Type B pancreatic cell (in vitro differentiated cells): ENCODE measurements at places on chromosomes 1 and 21. TPM values are rescaled to one million over a fixed set of nuclear protein-coding genes. Genes with fewer than 3 reads are reported as not detected.
A peak's percentile ranks its signal among the peaks of the same experiment; 100 is the strongest.

The COL6A2 gene
- 23.8 and 114 TPM in 2 replicates for total RNA-seq

The HES3 gene
- total RNA-seq = not detected in 2 replicates

The VSIG8 gene
- total RNA-seq = not detected in 2 replicates

DNA sequence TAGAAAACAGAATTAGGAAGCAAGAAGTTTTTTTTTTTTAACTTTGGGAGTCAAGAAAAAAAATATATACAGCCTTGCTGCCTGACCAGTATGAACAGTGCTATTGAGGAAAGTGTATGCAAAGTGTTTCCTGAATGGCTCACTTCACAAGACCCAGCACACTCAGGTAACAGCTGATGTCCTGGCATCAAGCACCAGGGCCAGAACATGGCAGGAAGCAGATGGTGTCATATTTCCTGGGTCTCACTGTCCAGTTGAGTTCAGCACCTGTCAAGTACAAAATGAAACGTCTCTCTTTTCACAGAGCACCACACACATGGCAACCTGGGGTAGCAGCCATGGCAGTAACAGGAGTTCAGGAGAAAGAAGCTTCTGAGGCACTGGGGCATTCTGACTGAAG, 372.3 kb downstream of the TTLL7 start:
- DNase-seq = no peak
- H3K4me3 ChIP-seq = no peak overlapping the region
- H3K27me3 ChIP-seq = peaks cover 9% of the 10 kb centered on the region
- H3K4me1 ChIP-seq = peaks cover 13% of the 10 kb centered on the region
- H3K36me3 ChIP-seq = no peaks in the 10 kb centered on the region

- H3K36me3 ChIP-seq = no peaks in the 10 kb centered on the region
- H3K4me1 ChIP-seq = peaks cover 63% of the 10 kb centered on the region
These were observed 957 bp downstream of the CAPN9 start for GRCh38 chr1:230747890-230748800.

DNA sequence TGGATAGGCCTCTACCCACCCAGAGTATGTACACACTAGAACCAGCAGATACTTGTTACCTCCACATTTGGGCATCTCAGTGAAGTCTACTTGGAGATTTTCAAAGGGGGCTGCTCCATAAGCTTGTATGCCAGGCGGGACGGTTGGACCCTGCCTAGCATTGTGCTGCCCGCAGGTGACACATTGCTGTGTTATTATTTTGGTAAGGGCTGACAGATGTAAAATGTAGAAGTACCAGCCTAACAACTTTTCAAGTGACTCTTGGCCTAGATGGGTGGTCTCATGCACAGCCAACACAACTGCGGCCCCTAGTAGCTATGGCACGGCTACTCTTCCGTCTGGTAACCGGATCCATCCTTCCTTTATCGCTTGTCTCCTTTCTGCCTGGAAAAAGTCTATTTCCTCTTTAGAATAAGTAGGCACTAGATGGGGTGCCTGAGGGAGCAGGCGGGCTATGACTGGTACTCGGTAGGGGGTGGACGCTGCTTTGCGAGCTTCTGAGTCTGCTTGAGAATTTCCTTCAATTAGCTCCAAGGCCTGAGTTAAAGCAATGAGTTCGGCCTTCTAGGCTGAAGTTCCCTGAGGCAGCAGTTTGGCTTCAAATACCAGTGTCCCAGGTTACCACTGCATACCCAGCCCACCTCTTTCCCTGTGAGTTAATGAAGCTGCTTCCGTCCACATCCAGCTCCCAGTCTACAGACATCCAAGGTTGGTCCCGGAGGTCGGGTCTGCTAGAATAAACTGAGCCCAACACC, 405.3 kb downstream of the TGFB2 start:
- DNase-seq = no peak
- H3K27me3 ChIP-seq = no peaks in the 10 kb centered on the region
- no peak overlapping the region for H3K27ac ChIP-seq
- H3K36me3 ChIP-seq = no peaks in the 10 kb centered on the region

- H3K4me3 ChIP-seq = peak overlapping the region; percentile 3
- peak overlapping the region; percentile 19 for H3K27ac ChIP-seq
- peaks cover 29% of the 10 kb centered on the region for H3K4me1 ChIP-seq
- no peaks in the 10 kb centered on the region for H3K27me3 ChIP-seq
These were observed 146.2 kb upstream of the NFIA start for GRCh38 chr1:60936163-60936562.
